ENCODE measurements at places on chromosomes 7 and 10. TPM values are rescaled to one million over a fixed set of nuclear protein-coding genes. Genes with fewer than 3 reads are reported as not detected.

GRCh38 chr10:59709395-59710125 is at the start of gene SLC16A9:
TSS of gene SLC16A9 (minus strand) at chr10:59709850. CDS start at chr10:59684291, 25,559 bp downstream.
- peaks cover 35% of the 10 kb centered on the region for H3K27me3 ChIP-seq
- H3K4me1 ChIP-seq: peaks cover 16% of the 10 kb centered on the region
- H3K36me3 ChIP-seq: no peaks in the 10 kb centered on the region

- H3K4me1 ChIP-seq: no peaks in the 10 kb centered on the region
- no peaks in the 10 kb centered on the region for H3K36me3 ChIP-seq
- H3K4me3 ChIP-seq: no peak overlapping the region
Observed at GRCh38 chr10:98391578-98391991, 23.4 kb downstream of the PYROXD2 start.

GRCh38 chr7:4775848-4776623 is 613 bp downstream of the AP5Z1 start:
- H3K27me3 ChIP-seq: no peaks in the 10 kb centered on the region
- peak overlapping the region; percentile 95 for H3K4me3 ChIP-seq
- peak; percentile 32 for DNase-seq
- H3K27ac ChIP-seq: peak overlapping the region; percentile 87

DNA sequence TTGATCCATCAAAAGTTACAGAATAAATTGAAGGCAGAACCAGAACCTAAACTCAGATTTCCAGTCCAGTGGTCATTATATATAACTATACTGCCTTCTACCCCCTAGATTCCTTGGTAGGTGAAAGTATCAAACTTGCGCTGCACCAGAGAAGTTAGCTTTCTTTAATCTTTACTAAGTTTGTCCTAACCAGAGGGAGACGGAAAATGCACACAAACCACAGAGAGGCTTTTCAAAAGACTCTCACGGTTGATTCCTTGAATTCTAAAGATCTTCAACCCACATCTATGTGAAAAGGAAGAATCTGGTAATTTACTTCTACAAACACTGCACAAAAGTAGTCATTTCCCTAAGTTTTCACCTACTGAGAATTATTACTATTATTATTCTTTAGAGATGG is 18.2 kb upstream of the KIAA1549 start:
- no peaks in the 10 kb centered on the region for H3K4me1 ChIP-seq
- H3K4me3 ChIP-seq: no peak overlapping the region
- H3K27me3 ChIP-seq: no peaks in the 10 kb centered on the region
- H3K36me3 ChIP-seq: no peaks in the 10 kb centered on the region
- H3K27ac ChIP-seq: no peak overlapping the region

- no peak overlapping the region for H3K4me3 ChIP-seq
- H3K36me3 ChIP-seq: no peaks in the 10 kb centered on the region
- no peaks in the 10 kb centered on the region for H3K27me3 ChIP-seq
- no peak overlapping the region for H3K27ac ChIP-seq
- DNase-seq: peak; percentile 84
Observed at GRCh38 chr10:70115948-70116682, 16.5 kb downstream of the AIFM2 start.

DNA sequence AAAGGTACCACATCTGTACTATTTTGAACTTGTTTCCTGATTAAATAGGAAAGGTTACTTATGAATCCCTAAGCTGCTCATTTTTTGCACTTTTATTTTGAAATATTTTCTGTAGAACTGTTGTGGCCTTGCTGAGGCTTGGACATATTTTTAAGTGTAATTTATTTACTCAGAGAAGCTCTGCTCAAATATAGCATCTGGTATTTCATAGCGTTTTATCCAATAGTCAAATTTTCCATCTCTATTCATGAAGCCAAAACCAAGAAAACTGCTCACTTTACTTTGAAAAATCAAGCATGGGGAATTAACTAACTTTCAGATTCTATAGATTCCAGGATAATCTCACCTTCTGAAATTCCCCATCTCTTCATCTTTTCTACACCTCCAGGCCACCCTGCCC is 6.6 kb upstream of the FAM3C start:
- H3K27ac ChIP-seq: no peak overlapping the region
- DNase-seq: no peak
- H3K36me3 ChIP-seq: no peaks in the 10 kb centered on the region
- H3K4me3 ChIP-seq: no peak overlapping the region
- no peaks in the 10 kb centered on the region for H3K27me3 ChIP-seq
- H3K4me1 ChIP-seq: no peaks in the 10 kb centered on the region

- DNase-seq: no peak
- H3K27me3 ChIP-seq: no peaks in the 10 kb centered on the region
- no peaks in the 10 kb centered on the region for H3K36me3 ChIP-seq
- no peaks in the 10 kb centered on the region for H3K4me1 ChIP-seq
- no peak overlapping the region for H3K4me3 ChIP-seq
Observed at GRCh38 chr10:67722113-67722512, 26.1 kb upstream of the CTNNA3 start.

DNA sequence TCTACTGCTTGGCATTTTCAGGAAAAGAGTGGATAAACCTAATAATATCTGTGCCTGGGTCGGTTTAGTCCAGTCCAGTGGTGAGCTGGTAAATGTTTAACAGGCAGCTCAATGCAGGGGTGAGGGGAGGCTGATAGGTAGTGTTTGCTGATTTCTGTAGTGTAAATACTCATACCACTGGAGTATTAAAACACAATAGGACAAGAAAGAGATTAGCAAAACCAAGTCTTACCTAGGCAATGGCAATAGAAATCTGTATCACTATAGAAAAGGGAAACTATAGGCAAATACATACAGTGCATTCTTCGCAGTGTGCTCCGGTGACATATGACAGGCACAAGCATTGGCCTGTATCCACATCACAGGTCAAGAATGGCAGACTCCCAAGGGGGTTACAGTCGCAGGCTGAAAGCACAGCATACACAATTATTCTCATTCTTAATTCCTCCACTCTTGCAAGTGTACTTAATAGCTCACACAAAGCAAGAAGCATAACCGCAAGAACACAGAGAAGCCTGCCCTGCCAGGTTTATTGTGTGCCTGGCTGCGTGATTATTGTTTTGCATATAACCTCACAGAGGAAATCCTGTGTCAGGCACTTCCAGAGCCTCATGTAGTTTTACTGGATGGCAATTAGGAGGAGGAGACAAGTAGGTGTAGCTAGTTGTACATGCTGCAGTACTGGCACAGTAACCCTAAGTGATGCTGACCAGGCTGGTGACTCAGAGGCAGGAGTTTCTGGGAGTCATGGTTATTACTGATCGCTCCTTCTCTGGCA is 35.0 kb downstream of the LAMB4 start:
- H3K36me3 ChIP-seq: no peaks in the 10 kb centered on the region
- H3K27ac ChIP-seq: no peak overlapping the region
- H3K27me3 ChIP-seq: no peaks in the 10 kb centered on the region
- no peaks in the 10 kb centered on the region for H3K4me1 ChIP-seq
- no peak overlapping the region for H3K4me3 ChIP-seq
- DNase-seq: no peak

Gene GATA3
- total RNA-seq: not detected

Gene EMX2
- total RNA-seq: not detected

Gene MYOZ1
- total RNA-seq: 3.2 TPM

Gene PPP1R3A
- total RNA-seq: not detected

Gene FAM131B
- 28.8 TPM for total RNA-seq

Gene VIM
- 214 TPM for total RNA-seq
